ENCODE measurements at places on chromosomes 11 and 22.
A peak's percentile ranks its signal among the peaks of the same experiment; 100 is the strongest.

DNA sequence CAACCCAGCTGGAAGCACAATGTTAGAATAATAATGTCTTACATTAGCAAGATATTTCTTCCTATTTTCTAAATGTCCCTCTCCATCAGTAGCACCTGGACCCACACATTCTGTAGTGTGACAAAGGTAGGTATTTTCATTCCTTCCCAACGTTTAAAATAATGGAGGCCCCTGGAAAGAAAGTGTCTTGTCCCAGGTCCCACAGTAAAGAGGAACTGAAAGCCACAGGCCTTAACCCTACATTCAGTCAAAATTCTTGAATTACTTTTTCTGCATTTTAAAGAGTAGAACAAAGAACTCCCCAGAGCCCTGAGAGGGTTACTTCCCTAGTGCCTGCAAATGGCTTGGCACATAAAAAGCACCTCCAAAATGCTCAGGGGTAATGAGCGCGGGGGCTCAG, 26.3 kb downstream of the OPCML start:
- ATAC-seq, result no peak

DNA sequence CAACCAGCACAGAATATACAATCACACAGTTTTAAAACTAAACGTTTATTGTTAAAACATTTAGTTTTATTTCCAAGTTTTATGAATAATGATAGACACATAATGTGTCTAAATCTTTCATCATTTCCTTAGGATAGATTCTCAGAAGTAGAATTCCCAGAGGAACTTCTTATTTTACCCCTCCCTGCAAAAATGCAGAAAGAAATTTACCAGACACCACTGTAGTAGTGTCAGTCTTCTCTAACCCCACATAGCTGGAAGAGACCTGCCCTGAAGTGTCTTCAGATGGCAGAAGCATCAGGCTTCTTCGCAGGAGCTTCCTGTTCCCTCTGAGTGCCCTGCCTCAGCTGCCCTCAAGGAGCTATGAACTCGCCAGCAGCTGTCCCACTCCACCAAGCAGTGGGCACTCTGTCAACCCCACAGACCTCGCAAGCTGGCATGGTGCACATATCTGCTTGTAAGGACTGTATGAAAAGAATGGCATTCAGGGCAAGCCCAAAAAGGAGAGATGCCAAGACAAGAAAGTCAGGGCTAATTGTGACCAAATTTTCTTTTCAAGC, 28.5 kb upstream of the PAK1 start:
- ATAC-seq, result no peak

- no peak for ATAC-seq
Measured at GRCh38 chr22:31566484-31566883, 70.1 kb downstream of the SFI1 start.

DNA sequence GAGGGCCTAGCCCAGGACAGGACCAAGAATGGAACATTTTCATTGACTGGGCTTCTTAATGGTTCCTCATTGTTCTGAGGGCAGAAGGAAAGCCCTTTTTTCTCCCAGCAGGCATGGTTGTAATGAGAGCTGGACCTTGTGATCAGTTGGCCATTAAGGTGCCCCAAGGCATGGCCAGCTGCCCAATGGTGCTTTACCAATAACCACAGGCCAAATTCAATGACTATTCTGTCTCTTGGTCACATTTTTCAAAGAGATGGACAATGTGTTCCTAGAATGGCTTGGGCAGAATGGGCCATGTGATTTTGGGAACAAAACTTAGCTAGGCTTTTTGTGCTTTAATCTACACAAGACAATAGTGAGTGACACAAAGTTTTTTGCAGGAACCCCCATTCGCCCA, 7.3 kb downstream of the NAV2 start:
- no peak for ATAC-seq

DNA sequence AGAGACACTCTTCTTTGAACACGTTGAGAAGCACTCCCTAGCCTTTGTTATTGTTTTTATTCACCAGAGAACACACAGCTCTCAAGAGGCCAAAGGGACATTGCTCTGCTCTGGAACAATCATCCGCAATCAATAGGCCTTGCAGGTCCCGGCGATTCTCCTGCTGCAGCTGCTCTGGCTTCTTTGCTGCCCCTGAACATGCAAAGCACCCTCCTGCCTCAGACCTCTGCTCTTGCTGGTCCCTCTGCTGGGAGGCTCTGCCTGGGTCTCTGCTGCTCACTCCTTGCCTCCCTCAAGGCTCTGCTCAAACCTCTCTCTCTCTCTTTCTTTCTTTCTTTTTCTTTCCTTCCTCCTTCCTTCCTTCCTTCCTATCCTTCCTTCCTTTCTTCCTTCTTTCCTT, 232.7 kb downstream of the DSCAML1 start:
- no peak for ATAC-seq

GRCh38 chr11:10641177-10641911, 52.2 kb downstream of the IRAG1 start:
- no peak for ATAC-seq

GRCh38 chr11:28420099-28420498, 311.9 kb downstream of the METTL15 start:
- no peak for ATAC-seq

DNA sequence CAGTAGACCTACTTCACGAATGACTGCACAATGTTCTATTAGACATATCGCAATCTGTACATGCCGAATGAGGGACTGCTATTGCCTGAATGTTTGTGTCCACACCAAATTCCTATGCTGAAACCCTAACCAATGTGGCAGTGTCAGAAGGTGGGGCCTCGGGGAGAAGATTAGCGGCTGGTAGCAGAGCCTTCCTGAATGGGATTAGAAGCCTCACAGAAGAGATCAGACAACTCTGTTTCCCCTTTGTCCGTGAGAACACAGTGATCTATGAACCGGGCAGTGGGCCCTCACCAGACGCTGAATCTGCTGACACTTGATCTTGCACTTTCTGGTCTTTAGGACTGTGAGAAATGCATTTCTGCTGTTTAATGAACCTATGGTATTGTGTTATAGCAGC, 33.1 kb downstream of the LRFN4 start:
- ATAC-seq, result no peak

DNA sequence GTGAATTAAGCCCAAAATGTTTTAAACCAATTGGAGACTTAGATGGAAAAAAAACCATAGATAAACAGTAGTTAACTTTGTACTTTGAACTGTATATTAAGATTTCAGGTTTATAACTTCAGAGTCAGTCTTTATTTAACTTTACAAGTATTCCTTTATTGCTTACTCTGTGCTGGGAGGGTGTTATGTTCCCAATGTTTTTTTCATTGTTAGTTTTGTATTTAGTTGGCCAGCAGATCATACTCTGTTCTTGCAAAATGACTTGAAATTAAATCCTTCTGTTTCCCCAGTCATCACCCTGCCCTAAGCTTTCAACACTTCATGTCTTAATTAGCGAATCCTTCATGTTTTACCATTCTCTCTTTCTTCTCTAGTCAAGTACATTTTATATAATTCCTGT, 25.3 kb downstream of the SIK2 start:
- ATAC-seq, result no peak

DNA sequence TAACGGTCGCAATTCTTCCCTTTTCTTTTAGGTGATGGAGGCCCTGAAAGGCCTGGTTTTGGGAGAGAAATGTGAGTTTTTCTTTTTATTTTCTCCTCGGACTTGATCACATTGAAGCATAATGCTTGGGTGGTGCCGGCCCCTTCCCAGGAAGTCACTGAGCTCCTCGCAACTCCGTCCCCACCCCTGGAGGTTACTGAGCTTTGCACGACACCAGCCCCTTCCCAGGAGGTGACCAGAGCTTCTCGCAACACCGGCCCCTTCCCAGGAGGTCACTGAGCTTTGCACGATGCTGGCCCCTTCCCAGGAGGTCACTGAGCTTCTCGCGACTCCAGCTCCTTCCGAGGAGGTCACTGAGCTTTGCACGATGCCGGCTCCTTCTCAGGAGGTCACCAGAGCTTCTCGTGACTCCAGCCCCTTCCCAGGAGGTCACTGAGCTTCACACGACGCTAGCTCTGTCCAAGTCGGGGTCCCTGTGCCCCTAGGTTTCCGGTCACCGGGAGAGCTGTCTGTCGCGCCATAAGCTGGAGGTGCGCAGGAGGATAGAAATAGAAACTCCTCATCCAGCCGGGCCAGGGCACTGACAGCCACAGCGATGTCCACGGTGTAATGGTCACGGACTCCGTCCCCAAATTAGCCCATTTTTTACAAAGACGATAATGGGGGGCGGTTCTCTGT, 586.4 kb downstream of the BRD1 start:
- no peak for ATAC-seq

DNA sequence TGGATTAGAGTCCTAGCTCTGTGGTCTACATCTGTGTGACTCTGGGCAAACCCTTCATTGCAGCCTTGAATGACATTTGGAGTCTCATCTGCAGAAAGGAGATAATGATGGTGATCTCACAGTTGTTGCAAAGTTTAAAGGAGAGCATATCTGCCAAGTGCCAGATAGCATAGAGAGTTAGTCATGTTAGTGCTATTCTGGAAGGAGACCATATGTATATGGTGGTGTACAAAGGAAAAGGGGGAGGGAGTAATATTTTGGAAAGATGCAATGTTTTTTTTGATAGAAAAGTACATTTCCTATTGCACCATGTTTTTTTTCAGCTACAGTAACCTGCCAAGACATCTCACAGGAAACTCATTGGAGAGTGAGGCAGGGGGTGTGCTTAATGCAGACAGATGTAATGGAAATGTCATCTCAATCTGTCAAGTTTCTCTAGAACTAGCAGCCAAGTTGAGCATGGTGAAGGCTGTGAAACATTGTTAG, 92.1 kb upstream of the NARS2 start:
- ATAC-seq, result no peak

- ATAC-seq, result peak; percentile 60
Measured at GRCh38 chr22:31538815-31539214, 42.5 kb downstream of the SFI1 start.

DNA sequence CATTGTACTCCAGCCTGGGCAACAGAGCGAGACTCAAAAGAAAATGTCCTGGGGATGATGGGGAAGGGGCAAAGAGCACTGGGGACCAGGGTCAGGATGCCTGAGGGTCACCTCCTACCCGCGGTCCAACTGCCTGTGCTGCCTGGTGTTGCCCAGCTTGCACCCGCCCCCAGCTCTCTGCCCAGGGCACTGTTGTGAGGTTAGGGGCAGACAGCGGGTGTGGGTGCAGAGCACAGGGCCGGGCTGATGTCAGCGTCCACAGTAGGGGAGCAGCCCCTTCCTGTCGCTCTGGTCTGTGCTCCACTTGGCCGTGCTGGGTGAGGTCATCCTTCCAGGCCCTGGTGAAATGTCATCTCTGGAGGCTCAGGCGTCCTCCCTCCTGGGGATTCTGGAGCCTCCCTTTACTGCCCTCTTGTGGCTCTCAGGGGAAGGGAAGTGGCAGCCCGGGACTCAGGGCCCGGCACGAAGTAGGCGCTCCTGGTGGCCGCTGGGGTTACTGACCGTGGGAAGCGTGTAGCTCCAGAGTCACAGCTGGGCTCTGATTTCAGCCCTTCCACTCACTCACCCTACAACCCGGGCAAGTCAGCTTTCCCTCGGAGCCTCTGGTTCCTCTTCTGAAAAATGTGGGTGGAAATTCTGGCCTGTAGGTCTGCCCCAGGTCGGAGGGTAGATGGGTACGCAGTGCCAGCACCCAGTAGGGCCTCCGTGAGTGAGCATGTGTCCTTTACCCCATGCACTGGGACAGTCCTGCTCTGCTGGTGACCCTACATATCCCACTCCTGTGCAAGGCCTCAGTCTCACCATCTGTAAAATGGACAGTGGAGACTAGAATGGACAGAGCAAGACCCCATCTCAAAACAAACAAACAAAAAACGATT, 17.3 kb upstream of the PRR5 start:
- ATAC-seq, result peak; percentile 79

GRCh38 chr22:45515676-45516075, 13.0 kb downstream of the FBLN1 start:
- ATAC-seq, result no peak

DNA sequence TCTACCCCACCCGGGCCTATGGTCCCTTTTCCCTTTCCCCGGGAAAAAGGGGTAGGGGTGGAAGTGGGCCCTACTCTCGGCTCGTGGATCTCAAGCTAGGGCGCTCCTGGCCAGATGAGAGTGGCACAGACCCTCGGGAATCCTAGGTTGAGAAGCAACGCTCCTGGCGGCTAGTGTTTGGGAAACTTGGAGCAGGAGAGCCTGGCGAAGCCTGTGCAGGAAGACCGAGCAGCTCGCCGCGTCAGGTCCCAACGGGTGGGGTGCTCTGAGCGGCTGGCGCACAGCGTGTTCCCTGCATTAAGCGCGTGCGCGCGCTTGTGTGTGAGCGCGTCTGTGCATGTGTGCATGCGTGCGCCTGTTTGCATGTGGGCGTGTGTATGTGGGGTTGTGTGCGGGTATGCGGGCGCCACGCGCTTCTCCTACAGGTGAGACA, 7.1 kb upstream of the FLI1 start:
- ATAC-seq, result peak; percentile 74

GRCh38 chr11:109857637-109858036, 235.6 kb upstream of the ZC3H12C start:
- no peak for ATAC-seq

- ATAC-seq, result no peak
Measured at GRCh38 chr11:62494246-62494645, 52.4 kb downstream of the AHNAK start.

DNA sequence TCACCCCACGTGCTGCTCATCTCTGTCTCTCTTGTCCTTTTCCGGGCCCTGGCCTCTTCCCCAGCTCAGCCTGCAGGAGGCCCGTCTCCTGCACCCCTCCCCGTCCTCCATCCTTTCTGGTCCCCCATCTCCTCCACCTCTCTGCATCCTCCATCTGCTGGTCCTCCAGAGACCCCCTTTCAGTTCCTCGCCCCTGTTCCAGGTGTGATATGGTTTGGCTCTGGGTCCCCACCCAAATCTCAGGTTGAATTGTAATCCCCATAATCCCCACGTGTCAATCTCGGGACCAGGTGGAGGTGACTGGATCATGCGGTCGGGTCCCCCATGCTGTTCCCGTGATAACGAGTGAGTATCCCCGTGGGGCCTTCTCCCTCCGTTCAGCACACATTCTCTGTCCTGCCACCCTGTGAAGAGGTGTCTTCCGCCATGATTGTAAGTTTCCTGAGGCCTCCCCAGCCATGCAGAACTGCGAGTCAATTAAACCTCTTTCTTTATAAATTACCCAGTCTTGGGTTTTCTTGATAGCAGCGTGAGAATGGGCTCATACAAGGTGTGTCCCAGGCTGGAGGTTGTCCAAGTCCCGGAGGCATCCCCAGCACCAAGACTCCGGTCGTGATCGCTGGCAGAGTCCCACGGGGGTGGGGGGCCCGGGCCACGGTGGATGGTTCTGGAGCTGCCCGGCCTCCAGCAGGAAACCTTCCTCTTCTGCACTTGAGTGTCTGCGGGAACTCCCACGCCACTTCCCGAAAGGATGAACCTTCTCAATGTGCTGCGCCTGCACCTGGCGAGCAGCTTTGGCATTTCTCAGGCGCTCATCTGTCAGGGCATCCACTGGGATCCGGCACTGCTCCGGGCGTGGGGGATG, 29.0 kb upstream of the TOLLIP start:
- no peak for ATAC-seq

Data from activated CD4-positive, CD25-positive, alpha-beta regulatory T cell treated with anti-CD3 and anti-CD28 coated beads, Interleukin-2, amount 50 U/mL, for 24 hours (primary cell).